ENCODE measurements at places on chromosomes 6 and 20.
A peak's percentile ranks its signal among the peaks of the same experiment; 100 is the strongest.

DNA sequence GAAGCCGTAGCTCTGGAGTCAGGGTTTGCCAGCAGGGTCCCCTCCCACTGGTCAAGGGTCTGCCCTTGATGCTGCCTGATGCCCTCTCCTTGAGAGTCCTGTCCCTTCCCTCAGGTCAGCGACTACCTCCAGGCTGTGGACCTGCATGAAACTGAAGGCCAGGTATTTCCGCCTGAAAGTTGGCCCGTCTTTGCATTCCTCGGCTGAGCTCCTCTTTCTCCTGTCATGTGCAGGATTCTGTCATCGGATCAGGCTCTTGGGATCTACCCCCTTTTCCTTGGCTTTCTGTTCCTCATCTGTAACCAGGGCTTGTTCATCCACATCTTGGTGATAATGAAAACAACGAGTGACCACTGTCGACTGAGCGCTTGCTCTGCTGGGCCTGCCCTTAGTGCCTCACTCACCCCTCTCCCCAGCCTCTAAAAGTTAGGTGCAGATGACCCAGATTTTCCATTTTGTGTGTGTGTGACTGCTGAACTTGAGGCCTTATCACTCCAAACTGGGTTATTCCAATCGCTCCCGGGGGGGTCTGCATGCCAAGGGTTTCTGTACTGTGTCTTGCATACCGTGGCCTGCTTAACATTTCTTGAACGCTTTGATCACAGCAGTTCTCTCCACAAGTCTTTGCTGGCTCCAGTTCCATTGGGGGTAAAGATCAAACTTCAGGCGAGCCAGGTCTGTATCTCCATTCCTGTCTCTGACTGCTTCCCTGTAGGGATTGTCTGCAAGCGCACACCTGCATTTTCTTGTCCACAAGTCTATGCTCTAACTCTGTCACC lies 81.6 kb downstream of the DTD1 start:
- DNase-seq = no peak

DNA sequence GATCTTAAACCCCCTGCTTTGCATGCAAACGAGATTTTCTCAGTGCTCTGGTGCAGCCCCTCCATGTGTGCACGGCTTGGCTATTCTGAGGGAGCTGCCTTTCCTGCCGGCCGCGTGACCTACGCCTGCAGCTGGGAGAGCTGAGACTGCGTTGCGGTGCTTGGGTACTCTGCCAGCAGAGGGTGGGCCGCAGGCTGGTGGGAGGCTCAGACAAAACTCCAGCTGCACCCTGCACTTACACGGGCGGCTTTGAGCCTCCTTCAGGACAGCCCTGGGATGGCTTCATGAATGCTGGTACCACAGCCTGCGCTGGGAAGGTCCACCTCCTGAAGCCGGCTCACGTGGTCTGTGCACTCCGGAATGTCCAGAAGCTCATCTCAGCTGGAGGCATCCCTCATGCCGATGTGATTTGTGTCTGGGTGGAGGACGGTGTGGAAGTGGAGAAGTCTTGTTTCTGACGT lies 223.7 kb downstream of the DLL1 start:
- DNase-seq = peak; percentile 53

GRCh38 chr6:77030929-77031674 lies 432.2 kb downstream of the HTR1B start:
- no peak for DNase-seq

GRCh38 chr20:52751571-52751970 lies 220.6 kb upstream of the TSHZ2 start:
- DNase-seq = no peak

DNA sequence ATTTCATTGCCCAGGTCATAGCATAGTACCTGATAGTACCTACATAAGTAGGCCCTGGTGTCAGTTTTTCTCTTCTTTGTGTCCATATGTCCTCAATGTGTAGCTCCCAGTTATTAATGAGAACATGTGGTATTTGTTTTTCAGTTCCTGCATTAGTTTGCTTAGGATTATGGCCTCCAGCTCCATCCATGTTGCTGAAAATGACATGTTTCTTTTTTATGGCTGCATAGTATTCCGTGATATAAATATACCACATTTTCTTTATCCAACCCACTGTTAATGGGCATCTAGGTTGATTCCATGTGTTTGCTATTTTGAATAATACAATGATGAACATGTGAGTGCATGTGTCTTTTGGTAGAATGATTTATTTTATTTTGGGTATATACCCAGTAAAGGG lies 641.6 kb downstream of the RFPL4B start:
- no peak for DNase-seq

Data from lung (tissue), 17 donors.